ENCODE measurements at places on chromosomes 12 and 14.
A peak's percentile ranks its signal among the peaks of the same experiment; 100 is the strongest.

- DNase-seq = no peak
Measured at GRCh38 chr14:76688383-76688671, 72.9 kb upstream of the VASH1 start.

DNA sequence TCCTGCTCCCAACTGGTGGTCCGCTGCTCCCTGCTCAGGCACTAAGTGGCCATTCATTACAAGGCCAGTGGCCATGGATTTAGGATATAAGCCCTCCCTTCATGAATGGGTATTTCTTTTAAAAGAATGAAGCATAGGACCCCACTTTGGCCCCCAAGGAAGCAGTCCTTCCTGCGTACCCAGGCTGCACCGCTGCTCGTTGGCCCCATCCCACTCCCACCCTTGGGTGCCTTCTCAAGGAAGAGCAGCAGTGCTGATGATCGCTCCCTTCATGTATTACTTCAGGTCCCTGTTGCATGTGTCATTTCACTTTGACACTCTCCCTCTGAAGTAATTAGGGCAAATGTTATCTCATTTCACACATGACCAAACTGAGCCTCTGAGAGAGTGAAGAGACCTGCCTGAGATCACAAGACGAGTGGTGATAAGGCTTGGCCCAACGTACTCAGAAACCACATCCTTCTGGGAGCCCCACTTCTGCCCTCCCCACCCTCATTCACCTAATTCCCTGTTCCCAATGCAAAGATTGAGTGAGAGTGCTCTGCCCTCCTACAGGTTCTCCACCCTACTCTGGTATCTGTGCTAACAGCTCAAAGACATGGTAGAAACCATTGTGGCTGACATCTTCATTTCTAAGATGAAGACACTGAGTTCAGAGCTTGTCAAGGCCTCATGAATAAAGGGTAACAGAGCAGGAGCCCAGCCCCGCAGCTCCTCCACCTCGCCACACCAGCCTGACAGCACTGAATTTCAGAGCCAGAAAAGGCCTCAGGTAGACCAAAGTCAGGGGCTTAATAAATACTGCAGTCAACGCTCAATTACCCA is 10.3 kb upstream of the KRT2 start:
- no peak for DNase-seq

GRCh38 chr12:118912697-118913270 is 68.6 kb upstream of the SRRM4 start:
- no peak for DNase-seq

- peak; percentile 85 for DNase-seq
Measured at GRCh38 chr12:68451261-68452077, 119.3 kb upstream of the MDM1 start.

DNA sequence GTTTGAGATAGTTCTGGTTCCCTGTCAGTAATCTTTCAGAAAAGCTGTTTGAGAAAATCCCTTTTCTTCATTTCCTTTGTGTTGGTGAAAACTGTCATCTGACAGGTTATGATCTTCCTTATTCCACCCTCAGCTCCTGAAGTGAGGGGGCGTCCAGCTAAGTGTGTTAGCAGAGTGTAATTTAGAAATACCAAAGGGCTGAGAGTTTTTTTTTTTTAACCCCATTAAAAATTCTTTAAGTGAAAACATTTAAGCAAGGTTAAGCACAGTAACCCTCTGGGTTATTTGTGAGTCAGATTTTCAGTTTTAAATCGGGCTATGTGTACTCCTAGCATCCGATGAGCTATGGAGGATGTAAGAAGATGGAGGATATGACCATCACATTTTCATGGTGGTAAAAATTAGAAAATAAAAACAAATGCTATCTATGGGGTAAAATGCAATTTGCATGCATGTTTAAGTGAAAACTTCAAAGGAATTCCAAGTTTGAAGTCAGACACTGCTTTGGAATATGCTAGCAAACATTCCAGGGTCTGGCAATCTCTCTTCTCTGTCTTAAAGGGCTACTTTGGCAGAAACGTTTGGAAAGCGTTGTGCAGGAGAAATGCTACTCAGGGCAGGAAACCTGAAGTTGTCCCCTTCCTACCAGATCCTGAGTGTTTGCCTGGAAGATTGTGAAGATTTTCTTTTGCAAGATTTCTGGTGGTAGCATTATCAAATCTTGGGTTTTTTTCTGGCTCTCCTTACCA is 197.0 kb upstream of the PRICKLE1 start:
- peak; percentile 44 for DNase-seq

DNA sequence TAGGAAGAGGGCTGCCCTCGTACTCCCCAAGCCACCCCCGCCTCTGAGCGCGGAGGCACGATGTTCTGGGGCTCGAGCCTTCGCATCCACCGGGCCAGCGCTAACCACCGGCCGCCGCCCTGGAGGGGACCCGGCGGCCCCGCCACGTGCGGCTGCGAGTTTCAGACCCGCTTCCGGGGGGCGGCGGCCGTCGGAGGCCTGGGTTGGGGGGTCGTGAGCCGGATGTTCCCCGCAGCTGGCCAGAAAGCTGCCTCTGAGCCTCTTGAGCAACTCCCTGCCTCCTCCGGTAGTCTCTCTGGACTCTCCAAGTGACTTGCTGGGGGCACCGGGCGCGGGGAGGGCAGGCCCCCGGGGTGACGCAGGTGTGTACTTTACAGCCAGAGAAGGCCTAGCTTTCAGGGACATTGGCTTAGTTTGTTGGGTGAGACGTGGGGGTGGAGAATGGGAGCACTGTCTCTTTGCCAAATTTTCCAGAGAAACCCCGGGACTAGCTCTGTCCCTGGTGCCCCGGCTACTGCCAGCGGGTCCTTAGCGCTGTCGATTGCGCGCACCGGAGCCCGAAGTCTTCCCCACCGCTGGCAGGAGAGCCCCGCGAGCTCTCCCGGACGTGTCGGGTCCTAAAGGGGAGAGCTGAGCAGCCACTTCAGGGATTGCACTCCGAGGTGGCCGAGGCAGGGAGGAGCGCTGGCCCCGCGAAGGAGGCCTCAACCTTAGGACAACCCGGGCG is 15.6 kb downstream of the OTX2 start:
- DNase-seq = no peak

DNA sequence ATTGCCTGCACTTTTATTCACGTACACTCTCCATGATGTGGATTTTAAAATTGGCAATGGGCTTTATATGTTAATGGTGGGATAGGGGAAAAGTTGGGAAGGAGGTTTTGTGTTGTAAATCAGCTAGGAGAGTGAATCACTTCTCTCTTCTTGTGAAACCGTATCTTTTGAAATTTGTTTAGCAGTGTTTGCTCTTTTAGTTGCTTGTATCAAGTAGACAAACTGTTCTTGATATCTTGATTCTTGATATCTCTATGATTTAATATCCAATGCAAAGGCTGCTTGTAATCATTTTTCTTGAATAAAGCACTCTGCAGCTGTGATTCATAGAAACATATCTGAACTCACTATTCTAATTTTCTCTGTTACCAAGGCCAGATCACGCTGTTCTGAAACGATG is 615.1 kb downstream of the CCER1 start:
- DNase-seq = no peak

DNA sequence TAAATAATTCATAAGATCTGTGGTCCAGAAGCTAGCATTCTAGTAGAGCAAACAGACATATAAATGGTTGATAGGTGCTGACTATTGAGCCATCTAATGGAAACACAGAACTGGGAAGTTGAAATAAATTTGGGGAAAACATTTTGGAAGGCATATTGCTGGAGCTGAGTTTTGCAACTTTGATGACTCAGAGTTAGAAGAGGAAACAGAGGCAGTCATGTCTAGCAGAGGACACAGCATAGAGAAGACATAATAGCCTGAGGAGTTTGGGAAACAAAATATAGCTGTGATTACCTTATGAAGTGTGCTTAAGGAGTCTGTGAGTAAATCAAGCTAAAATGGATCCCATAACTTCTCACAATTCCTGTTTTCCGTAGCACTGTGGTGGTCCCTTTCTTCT is 86.9 kb upstream of the FLRT2 start:
- DNase-seq = peak; percentile 23

GRCh38 chr14:57232006-57232405 is 36.7 kb downstream of the EXOC5 start:
- no peak for DNase-seq

DNA sequence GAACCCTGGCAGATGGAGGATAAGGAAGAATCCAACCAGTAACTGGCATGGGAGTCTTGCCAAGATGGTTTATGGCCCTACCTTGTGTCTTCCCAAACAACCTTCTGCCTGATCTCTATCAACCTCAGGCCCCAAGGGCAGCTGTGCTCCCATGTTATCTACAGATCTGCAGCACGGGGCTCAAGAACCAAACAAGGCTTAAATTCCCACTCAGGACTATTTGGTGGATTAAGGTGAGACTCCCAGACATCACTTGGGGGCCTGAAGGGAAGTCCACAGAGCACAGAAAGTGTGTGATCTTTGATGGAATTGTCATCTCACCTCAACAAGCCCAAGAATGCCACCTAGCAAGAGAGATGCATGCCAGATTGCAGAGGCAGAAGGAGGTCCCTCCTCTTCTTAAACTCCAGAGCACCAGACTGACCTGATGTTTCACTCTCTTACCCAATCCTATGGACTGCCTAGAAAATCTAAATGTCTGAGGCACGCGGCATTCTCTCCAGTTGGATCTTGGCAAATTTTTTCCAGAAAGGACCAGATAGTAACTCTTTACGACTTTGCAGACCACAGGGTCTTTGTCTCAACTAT is 759.5 kb upstream of the TBX3 start:
- no peak for DNase-seq

DNA sequence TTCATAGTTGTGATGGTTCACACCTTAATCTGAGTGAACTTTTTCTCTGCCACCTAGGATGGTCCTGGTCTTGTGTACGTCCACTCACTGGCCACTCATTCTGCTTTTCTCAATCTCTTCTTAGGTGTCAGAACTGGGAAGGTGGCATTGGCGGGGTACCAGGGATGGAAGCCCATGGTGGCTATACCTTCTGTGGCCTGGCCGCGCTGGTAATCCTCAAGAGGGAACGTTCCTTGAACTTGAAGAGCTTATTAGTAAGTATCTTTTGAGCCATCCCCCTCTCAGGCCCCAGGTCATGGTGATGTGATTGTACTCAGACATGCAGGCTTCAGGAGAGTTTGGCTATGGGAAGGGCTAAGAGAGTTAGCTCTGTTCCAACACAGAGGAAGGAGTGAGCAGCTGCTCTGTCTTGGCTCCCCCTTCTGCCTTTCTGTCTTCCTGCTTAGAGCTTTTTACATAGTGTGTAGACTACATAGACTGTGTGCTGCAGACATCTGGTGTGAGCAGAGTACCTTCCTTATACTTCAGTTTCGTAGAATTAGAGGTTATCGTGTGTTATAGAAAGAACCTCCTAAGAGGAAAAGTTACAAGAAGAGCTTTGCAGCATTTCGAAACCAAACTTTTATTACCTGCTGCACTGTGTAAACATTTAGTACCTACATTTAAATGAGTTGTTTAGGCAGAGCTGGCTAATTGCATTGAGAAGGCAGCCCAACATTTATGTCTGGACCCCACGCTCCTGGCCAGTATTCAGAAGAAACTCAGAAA is 54.2 kb downstream of the FNTB start:
- DNase-seq = no peak

DNA sequence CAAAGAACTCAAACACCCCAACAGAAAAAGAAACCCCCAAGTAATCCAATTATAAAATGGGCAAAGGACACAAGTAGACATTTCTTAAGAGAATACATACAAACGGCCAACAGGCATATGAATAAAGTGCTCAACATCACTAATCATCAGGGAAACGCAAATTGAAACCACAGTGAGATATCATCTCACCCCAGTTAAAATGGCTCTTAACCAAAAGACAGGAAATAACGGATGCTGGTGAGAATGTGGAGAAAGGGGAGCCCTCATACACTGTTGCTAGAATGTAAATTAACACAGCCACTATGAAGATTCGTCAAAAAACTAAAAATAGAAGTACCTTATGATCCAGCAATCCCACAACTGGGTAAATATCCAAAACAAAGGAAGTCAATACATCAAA is 52.4 kb downstream of the CLMN start:
- no peak for DNase-seq

DNA sequence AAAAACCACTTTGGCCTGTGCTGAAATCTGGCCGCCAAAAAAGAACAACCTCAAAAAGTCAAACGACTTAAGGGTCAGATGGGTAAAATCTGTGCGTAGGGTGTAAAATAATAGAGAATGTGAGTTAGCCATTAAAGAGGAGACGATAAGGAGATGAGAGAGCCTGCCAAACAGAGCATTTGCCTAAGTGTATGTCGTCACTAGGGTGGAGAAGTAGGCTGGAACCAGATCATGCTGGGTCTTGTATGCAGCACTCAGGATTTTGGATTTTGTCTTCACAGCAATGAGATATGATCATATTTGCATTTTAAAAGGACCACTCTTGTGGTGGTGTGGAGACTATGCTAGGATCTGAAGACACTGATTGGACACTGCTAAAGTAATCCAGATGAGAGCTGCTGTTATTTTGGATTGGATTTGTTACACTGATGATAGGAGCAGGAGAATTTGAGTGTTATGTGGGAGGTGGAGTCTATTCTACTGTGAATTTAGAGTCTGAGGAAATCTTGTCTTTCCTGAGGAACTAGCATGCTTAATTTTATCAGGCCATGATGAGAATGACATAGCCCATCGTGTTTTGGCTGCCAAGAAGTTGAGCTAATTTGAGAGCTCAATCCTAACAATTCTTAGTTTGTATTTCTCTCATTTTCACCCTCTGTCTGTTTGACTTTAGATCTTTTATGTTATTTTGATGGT is 24.8 kb upstream of the DBX2 start:
- no peak for DNase-seq

DNA sequence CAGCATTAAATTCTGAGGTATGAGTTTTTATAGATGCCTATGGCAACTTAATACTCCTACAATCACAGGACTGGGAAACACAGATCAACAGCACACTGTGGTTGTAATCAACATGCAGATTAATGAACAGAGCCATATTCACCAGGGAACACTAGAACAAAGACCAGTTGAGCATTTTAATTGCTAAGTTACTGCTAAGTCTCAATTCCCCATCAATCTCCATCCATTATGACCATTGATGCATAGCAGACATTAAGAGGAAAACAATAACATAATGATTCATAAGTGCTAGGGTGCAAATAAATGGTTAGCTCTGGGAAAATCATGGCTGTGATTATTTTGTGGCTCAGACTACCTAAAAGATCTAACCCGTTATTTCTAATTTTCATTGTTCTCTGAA is 505.6 kb downstream of the TRHDE start:
- DNase-seq = no peak

DNA sequence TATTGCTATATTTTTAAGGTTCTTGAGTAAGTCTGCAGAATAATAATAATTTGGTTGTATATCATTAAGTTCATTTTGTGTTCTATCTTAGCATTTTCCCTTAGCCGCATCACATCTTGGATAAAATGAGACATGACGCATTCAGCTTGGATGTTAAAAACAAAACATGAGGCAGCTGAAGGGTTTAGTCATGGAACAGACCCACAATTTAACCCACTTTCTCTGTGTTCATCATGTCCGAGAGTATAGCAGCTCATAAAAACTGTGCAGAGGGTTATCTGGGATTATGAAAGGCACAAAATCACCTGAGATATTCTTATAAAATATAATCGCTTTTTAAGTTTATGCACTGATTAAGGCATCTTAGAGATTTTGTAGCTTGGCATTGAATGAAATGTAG is 219.3 kb downstream of the TRHDE start:
- peak; percentile 12 for DNase-seq

- DNase-seq = peak; percentile 54
Measured at GRCh38 chr12:11885261-11886038, 185.3 kb upstream of the BCL2L14 start.

- no peak for DNase-seq
Measured at GRCh38 chr14:89575386-89576061, 158.5 kb upstream of the FOXN3 start.

- no peak for DNase-seq
Measured at GRCh38 chr12:32450768-32451167, 51.4 kb downstream of the FGD4 start.

- DNase-seq = peak; percentile 80
Measured at GRCh38 chr12:119803381-119803791, 73.7 kb downstream of the CIT start.

All from GM23248 (cell line).